ENCODE measurements at places on chromosomes 2 and 18.

DNA sequence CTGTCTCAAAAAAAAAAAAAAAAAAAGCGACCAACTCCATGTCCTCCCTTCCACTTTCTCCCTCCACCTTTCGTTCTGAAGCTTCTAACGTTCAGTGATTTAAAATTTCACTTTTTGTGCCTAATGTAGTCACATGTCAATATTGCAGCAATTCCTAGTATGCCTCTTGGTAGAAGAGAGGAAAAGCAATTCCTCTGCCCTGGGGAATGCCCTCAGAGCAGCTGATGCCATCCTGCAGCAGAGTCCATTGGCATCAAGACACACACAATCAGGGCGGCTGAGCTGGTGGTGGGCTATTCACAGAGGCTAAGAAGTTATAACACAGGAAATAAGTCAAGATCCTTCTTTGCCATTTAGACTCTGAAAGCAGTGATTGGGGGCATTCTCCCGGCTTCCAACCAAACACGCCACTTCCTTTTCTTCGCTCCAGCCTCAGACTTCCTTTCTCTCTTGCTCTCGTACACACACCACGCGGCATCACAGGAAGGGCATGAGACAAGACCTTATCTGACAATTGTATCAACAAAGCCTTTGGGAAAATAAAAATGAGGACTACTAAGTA lies 71.9 kb downstream of the MOGAT1 start:
- no peak for DNase-seq

DNA sequence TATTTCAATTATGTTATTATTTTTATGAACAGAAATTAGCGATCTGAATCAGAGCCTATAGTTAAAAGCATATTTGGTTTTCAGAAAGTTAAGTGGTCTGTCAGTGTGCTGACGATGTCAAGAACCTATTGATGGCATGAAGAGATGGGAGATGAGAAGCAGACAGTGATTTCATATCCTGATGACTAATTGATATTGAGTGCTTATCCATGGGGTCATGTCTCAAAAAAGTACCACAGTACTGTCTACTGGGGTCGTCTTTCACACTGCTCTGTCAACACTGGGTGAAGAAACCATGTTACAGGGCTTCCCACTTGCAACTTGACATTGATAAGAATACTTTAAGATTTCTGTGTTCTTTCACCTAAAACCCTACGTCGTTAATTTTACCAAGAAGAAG lies 297.1 kb downstream of the AFF3 start:
- no peak for DNase-seq

- DNase-seq, result no peak
Measured at GRCh38 chr2:32864334-32865111, 82.2 kb upstream of the LTBP1 start.

GRCh38 chr2:54671875-54672589 lies 51.4 kb upstream of the EML6 start:
- no peak for DNase-seq

DNA sequence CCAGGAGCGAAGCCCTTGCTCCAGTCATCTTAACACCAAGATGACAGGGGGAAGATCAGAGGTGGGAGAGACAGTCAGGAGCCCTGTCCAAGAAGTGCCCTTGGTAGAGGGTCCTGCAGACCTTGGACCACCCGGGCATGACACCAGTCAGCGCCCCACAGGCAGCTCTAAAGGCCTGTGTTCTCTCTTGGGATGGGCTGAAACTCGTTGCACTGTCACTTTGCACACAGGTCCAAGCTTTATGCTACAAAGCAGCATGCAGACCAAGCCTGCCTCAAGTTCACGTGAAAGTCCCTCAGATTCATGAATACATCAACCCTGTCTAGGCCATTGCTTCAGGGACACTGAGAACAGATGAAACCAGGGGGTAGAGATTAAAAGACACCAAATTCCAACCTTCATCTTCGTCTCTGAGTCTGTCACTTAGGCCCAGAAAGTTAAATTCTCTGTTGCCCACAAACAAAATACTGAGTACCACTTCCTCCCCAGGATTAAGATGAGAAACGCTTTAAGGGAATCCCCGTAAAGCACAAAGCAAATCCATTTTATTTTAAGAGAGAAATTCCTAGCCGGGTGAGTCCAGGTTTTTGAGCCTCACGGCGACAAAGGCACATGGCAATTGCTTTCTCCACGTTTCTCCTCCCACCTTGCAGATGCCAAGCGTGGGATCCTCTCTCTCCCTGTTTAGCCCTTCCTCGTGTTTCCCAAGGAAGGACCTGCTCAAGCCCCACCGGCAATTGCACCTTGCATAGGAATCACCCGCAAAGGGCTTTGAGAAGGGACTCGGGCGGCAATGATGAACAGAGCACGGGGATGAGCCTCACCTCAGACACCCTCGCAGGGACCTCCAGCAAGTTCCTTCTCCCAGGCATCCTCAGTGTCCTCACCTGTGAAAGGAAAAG lies 75.0 kb upstream of the ID2 start:
- no peak for DNase-seq

DNA sequence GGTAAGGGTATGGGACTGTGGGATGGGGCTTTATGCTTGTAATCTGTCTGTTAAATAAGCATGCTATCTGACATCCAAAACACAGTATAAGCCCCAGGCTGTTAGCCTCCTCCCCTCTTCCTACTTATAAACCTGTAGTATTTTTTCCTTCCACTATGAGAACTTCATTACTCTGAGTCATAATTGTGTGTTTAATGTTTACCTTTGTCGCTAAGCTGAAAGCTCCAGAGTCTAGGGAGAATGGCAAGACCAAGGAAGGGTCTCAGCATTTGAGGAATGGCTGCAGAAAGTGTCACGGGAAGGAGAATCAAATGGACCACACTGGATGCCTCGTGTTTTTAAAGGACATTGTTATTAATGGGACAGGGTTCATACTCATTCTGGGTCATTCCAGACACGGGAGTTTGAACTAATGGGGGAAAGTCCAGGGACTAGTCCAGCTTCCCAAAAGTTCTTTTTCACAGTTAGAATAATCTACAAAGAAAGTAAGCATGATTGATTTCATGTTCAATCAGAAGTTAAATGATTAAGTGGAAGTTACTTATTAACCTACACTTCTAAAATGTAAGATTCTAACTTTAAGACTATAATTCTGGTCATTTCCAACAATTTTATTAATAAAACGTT lies 292.2 kb downstream of the AFF3 start:
- DNase-seq, result no peak
